ENCODE measurements at places on chromosomes 12 and 14. TPM values are rescaled to one million over a fixed set of nuclear protein-coding genes. Genes with fewer than 3 reads are reported as not detected.

- H3K27me3 ChIP-seq, result no peaks in the 10 kb centered on the region
- H3K4me1 ChIP-seq, result peaks cover 9% of the 10 kb centered on the region
- H3K27ac ChIP-seq, result no peak overlapping the region
- DNase-seq, result no peak
Measured at GRCh38 chr12:78157199-78157598, 326.5 kb downstream of the NAV3 start.

GRCh38 chr14:56811593-56812363 lies 1.5 kb upstream of the OTX2 start:
- no peak overlapping the region for H3K27ac ChIP-seq
- H3K36me3 ChIP-seq, result peaks cover 7% of the 10 kb centered on the region
- DNase-seq, result no peak

DNA sequence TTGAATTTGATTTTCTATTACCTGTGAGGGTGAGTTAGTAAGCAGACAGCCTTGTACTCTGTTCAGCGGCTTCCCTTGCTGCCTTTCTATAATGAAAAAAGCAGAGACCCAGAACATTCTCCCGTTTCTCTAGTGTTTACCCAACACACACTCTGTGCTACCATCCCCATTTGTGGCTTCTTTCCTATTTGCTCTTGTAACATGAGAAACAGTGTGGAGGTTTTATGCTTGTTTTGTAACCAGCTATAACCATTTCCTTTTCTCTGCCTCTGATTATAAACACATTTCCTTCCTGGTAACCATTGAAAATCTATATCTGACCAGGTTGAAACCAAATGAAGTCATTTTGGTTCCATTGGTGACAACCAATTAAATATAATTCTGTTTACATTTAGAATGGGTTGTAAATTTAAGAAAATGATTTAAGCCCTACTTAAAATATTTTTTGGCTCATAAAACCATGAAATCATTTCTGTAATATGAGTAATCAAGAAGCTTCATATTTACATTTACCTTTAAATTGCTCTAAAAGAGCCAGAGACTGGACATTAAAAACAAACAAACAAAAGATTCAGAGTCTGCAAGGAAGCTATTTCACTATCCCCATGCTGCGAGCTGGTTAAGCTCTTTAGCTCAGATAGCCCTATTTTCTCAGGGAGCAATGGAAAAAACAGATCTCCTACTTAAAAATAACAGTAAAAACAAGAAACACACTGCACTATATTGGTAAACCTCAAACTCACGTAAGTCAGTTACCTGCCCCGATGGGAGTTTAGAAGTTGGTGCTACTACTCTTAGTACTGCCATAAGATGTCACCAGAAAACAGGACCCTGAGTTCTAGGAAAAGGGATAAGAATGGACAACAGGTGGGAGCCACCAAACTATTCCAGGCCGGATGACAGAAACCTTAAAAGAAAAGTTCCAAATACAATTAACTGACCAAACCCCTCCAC lies 206.5 kb upstream of the EEA1 start:
- peaks cover 28% of the 10 kb centered on the region for H3K4me1 ChIP-seq
- no peaks in the 10 kb centered on the region for H3K36me3 ChIP-seq
- DNase-seq, result no peak
- H3K4me3 ChIP-seq, result no peak overlapping the region
- H3K27me3 ChIP-seq, result no peaks in the 10 kb centered on the region

Gene SERPINA4
- not detected for total RNA-seq

- H3K4me1 ChIP-seq, result peaks cover 5% of the 10 kb centered on the region
- H3K27me3 ChIP-seq, result no peaks in the 10 kb centered on the region
- no peak for DNase-seq
- no peak overlapping the region for H3K27ac ChIP-seq
- H3K4me3 ChIP-seq, result no peak overlapping the region
Measured at GRCh38 chr12:12673296-12673695, 22.7 kb downstream of the GPR19 start.

GRCh38 chr14:53715193-53715721 lies 241.4 kb downstream of the BMP4 start:
- H3K27ac ChIP-seq, result peak overlapping the region; percentile 82
- H3K27me3 ChIP-seq, result no peaks in the 10 kb centered on the region
- peaks cover 3% of the 10 kb centered on the region for H3K36me3 ChIP-seq
- peaks cover 32% of the 10 kb centered on the region for H3K4me1 ChIP-seq
- no peak for DNase-seq
- no peak overlapping the region for H3K4me3 ChIP-seq

DNA sequence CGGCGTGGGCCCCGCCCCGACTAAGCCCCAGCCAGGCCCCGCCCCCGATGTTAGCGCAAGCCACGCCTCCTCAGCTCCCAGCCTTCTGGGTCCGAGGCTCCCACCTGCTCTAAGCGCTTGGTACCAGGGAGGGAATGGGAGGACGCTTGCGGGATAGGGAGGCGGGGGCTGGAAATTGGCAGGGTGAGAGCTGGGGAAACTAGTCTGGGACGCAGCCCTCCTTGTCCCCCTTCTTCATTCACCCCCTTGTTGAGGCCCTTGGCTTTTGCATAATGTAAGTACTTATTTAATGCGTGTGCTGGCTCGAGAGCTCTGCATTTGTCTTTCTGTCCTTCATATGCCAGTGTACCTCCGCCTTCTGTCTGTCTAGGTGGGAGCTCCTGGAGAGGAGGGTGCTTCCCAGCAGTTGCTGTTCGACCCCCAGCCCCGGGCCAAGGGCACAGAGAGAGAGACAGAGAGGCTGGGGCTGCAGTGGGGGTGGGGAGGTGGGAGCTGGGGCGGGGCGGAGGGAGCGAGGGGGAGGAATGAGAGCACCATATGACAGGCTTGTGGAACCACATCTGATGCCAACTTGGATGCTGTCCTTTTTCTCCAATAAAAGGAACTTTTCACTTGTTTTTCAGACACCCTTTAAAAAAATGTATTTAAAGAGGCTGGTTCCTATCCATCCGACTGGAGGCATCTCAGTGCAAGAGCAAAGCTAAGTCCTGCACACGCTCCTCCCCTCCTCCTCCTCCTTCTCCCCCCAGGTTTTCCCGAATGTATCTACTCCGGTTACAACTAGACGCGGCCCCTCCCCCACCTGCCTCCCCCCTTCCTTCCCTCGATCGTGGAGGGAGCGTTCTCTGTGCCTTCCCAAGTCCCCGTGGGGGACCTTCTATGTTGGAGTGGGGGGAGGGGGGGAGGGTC lies 25.6 kb upstream of the MAP1LC3B2 start:
- peak overlapping the region; percentile 85 for H3K4me3 ChIP-seq
- H3K4me1 ChIP-seq, result peaks cover 40% of the 10 kb centered on the region
- no peak for DNase-seq

DNA sequence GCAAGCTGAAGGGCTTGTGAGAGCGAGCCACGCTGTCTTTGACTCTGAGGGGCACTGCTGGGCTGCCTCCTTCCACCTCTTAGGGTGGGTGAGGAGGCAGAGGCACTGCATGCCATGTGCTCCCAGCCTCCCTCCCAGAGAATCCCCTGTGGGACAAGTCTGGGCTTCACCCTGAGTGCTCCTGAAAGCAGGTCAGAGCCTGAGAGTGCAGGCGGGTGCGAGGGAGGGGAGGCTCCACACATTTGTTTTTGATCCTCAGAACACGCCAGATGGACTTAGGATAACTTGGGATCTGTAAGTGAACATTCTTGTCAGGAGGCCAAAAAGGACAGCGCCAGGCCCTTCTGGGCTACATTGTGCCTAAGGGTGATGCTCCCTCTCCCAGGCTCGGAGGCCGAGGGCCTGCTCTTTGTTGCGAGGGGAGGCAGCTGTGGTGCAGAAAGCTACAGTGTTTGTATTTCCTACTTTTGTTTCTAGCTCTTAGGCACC lies 155.4 kb downstream of the TMX1 start:
- no peak for DNase-seq
- no peaks in the 10 kb centered on the region for H3K36me3 ChIP-seq
- H3K27me3 ChIP-seq, result no peaks in the 10 kb centered on the region
- H3K27ac ChIP-seq, result peak overlapping the region; percentile 98
- peak overlapping the region; percentile 38 for H3K4me3 ChIP-seq

DNA sequence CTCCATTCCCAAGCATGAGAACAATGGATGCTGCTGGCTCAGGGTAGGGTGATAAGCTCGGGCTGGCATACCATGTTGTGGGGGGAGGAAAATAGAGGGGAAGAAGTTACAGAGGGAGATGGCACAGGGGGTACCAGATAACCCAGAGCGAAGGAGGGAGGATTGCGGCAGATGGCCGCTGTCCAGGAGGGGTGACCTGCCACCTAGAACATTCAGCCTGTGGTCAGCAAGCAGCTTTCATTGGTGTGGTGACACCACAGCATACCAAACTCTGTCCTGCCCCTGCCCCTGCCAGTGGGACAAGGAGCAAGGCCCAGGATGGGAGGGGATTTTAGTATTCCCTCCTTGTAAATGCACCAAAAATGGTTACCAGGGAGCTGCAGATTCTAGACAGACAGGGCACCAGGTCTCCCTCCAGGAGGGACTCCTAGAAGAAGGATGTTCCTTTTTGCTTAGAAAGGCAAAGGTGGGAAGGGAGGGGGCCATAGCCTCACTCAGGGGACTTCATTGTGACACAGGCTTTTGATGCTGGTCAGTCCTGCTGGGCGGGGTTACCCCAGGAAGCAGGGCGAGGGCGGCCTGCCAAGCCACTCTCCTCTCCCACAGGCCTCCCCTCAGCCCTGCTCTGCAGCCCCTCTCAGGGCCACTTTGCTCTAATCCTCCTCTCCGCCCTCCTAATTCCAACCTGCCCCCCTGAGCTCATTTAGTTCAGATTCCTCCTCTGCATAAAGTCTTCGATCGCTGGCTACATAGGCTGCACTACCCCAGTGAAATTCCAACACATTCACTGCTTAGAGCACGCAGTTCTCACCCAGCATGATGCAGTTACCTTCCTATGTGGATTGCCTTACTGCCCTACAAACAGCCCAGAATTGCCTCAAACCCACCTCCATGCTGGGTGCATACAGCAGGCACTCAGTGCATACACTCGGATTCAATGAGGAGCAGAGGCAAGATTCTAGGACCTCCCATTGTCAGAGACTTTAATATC lies 36.0 kb upstream of the PLEKHG6 start:
- H3K4me3 ChIP-seq, result no peak overlapping the region
- H3K36me3 ChIP-seq, result no peaks in the 10 kb centered on the region
- H3K4me1 ChIP-seq, result peaks cover 15% of the 10 kb centered on the region
- H3K27ac ChIP-seq, result no peak overlapping the region

DNA sequence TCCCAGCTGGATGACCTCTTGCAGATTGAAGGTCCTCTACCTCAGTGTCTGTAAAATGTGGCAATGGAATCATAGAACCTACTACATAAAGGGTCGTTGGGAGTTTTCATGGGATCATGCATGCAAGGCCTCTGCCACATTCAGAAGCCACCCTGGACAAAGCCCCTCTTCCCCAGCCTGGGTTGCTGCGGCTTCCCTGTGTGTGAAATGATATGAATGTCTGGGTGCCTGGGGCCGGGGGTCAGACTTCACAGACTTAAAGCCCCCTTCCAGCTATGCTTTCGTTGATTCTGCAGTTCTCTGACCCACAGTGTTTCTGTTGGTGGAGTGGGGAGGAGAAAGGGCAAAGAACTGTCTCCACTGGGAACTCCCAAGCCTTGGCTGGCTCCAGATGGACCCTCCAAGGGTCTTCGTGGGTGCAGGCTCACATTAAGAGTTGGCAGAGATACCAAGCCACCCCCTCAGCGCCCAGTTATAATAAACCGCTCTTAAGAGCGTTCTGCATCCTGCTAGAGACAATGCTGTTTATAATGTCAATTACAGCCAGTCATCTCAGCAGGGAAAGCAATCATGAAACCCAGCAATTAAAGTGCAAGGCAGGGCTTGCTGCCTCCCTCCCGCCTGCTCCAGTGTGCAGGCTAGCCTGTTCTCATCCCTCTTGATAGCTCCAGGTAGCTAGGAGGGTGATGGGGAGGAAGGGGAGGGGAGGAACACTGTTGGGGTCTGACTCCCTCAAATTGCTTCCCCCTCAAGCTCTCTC lies 210.9 kb upstream of the FKBP4 start:
- H3K27ac ChIP-seq, result no peak overlapping the region
- H3K4me1 ChIP-seq, result peaks cover 17% of the 10 kb centered on the region
- H3K36me3 ChIP-seq, result peaks cover 26% of the 10 kb centered on the region

GRCh38 chr12:96497855-96498254 lies 8.5 kb downstream of the CFAP54 start:
- DNase-seq, result no peak
- no peak overlapping the region for H3K27ac ChIP-seq
- no peaks in the 10 kb centered on the region for H3K36me3 ChIP-seq
- peaks cover 23% of the 10 kb centered on the region for H3K4me1 ChIP-seq

Gene WNT1
- total RNA-seq, result not detected
